ENCODE measurements at places on chromosomes 5 and 9. TPM values are rescaled to one million over a fixed set of nuclear protein-coding genes. Genes with fewer than 3 reads are reported as not detected.

Gene MAMDC2
- total RNA-seq, result 1.8 TPM

Gene FOXD4L6
- under 0.01 TPM for total RNA-seq

Gene PCDHAC1
- total RNA-seq, result not detected

Gene FCN2
- not detected for total RNA-seq

Gene PCAT7
- 0.66 TPM for total RNA-seq

Gene HSPA9
- total RNA-seq, result 433 TPM

Gene MACIR
- 1.5 TPM for total RNA-seq

Gene SOX30
- total RNA-seq, result not detected

Gene OR1J2
- not detected for total RNA-seq

Gene CARD6
- total RNA-seq, result 11.6 TPM

Gene SPINK13
- not detected for total RNA-seq

Gene RANBP17
- total RNA-seq, result 13.6 TPM

Gene TXNDC8
- not detected for total RNA-seq

Gene HAND1
- total RNA-seq, result 0.14 TPM

Gene SLC25A25
- 36.1 TPM for total RNA-seq

Gene SH2D3C
- total RNA-seq, result not detected

Gene IL13
- not detected for total RNA-seq

Gene ANKRD18B
- 1.1 TPM for total RNA-seq

Gene ABO
- total RNA-seq, result not detected

Gene DMGDH
- 1.5 TPM for total RNA-seq

Gene F12
- total RNA-seq, result 0.22 TPM

Gene PGM5
- total RNA-seq, result 2.0 TPM
